Globus pallidus (tissue), 1 donor: ENCODE measurements at places on chromosomes 12 and 14.

DNA sequence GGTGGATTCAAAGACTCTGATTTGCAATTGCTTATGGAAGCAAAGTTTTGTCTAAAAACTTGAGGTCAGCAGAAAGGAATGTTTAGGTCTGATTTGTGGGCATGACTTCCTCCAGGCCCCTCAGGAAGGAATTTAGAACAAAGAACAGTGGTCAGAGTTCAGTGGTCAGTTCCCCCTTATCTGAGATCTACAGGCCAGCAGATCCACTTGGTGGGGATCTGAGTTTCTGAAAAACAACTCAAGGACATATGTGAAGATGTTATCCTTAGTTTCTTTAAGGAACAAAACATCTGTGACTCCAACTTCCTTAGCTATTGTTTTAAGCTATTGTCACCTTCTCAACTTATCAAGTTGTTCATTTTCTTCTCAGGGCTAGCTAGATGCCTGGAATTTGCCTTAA is 28.0 kb upstream of the NAA30 start:
- no peak for DNase-seq

DNA sequence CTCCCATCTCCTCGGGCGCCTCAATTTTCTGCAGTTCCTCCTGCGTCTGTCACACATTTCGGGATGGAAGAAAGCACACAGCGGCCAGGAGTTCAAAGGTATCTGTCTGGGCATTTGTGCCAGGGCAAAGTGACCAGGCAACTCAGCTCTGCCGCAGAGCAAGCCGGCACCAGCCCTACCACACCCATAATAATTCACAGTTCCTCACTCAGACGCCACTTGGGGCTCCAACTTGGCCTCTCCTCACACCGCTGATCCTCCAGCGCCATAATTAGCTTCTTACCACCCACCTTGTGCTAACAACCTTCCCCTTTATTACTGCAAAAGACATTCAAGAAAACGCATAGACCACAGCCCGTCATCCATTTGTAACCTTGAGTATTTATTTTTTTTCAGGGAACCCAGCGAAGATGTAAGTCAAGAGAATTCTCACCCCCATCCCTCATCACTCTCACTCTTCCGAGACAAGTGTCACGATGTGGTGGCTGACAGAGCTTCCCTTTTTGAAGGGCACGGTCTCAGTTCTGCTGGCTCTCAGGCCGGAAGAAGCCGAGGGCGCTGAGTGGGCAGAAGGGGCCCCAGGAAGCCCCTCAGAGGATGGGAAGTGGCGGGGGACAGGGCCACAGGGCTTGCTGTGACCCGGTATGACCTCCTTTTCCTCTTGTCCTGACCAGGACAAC is 25.2 kb upstream of the NCOR2 start:
- peak; percentile 39 for DNase-seq

DNA sequence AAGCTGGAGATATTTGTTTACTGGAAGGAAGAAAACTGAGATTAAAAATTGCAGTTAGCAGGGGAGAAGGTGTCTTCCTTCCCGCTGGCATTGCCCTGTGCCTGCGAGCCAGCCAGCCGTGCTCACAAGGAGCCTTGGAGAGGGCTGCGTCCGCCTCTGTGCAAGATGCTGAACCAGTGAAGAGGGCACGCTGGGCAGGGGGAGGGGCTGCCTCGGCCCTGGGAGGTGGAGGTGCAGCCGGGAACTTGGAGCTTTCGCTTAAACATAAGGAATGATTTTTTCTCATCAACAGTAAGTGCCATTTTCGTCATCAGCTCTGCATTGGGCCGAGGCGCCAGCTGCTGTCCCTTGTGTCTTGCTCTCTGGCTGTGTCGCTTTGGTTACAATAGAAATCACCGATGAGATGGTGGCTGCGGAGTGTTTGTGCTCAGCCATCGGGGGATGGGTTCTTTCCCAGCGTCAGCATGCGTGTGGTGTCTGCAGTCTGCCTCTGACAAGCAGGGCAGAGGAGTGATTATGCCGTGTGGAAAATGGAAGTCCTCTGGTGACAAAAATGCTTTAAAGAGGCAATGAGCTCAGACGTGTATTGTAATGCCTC is 97.3 kb downstream of the ESR2 start:
- DNase-seq = peak; percentile 68

- no peak for DNase-seq
Measured at GRCh38 chr14:59305231-59305630, 116.8 kb downstream of the DAAM1 start.

GRCh38 chr12:88578276-88579160 is 1.8 kb downstream of the KITLG start:
- no peak for DNase-seq

DNA sequence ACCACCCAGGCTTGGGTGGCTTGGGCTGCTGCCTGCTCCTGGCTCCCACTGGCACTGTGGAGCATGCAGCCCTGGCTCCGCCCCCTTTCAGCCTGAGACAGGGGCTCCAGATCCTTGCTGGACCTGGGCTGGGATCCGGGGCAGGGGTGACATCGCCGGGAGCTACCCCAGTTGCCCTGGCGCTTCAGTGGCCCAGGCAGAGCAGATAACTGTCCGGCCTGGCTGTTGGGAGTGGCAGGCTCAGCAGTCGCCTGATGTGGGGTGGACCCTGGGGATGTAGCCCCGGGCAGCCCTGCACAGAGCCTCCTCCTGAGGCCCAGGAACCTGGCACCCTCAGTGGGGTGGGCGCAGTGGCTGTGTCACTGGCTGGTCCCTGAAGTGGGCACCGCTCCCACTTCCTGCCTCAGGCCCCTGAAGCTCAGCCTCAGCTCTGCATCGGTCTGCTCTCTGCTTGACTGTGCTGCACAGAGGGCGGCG is 57.9 kb downstream of the FUT8 start:
- no peak for DNase-seq

DNA sequence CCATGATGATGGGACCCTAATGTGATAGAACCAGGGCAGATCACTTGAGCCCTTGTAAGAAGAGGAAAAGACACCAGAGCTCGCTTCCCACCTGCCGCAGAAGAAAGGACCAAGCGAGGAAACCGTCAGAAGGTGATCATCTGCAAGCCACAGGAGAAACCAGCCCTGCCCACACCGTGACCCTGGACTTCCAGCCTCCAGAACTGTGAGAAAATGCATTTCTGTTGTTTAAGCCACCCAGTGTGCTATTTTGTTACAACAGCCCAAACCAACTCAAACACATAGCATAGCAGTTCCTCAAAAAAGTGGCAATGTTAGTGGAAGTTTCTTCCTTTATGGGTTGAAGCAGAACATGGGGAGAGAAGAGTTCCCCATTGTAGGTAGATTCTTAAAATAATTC is 107.9 kb upstream of the BCL2L14 start:
- no peak for DNase-seq

- DNase-seq = no peak
Measured at GRCh38 chr14:100054316-100055075, 10.7 kb upstream of the EVL start.

DNA sequence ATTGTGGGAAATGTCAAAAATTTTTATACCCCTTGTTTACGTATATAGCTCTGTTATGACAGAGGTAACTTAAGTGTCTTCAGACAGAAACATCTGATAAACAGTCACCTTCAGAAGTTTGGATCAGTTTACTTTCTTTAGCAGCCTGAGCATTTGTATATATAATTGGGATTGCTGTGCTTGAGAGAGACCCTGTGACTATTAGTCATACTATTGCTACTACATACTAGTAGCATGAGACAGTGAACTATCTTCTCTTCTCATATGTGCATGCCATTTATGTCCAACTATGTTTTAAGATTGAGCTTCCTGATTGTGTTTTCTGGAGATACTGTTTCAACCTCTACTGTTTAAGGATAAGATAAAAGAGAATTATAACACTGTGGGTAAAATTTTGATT is 101.5 kb downstream of the PDE6H start:
- DNase-seq = no peak

DNA sequence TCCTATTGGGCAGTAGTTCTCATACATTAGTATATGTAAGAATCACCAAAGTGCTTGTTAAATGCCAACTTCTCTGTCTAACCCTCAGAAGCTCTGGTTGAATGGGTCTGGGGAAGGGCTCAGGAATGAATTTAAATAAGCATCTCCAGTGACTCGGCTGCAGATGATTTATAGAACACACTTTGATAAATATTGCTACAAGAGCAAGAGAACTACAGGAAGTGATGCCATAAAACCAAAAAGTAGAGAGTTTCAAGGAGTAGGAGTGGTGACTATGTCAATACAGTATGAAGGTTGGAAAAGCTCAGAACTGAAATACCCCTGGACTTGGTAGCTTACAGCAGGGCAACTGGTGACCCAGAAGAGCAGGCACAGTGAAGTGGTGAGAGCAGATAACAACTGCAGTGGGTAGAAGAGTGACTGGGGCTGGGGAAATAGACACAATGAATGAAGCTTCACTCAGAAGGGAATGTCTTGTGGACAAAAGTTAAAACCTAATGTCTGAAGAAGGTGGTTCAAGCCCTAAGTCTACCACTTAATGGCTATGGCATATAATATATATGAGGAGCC is 8.0 kb upstream of the PLEKHA5 start:
- no peak for DNase-seq

DNA sequence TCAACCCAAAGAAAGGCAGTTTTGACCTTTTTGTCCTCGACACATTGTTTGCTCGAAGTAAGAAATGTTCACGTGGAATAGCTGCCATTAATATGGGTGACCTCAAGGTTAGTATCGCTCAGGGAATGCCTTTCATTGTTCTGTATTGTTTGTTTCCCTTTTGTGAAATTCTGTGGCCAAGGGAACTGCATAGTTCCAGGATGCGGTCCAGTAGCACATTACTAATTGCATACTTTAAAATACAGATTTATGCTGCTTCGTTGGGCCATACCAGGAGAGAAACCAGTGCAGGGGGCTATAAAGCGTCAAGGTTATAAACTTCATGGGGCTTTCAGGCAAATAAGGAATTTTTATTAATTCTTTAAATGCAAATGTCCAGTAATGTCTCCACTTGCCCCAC is 73.3 kb upstream of the USP44 start:
- no peak for DNase-seq

DNA sequence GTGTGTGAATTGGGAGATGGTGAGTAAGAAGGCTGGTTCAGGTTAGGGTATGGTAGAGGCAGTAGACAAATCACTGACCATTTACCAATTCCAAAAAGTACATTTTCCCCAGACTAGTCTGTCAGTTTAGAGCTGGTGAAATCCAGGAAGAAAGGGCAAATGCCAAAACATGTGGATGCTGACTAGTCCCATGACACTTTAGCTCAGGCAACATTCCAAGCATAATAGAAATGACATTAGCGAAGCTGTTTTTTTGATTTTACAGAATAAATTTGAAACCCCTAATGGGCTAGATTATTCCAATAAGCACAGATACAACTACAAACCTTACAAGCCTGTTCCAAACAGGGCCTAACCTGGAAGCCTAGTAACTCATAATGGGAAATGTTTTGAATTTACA is 884.2 kb downstream of the FLRT2 start:
- no peak for DNase-seq

GRCh38 chr14:74867673-74868072 is 8.3 kb downstream of the PROX2 start:
- DNase-seq = peak; percentile 77

DNA sequence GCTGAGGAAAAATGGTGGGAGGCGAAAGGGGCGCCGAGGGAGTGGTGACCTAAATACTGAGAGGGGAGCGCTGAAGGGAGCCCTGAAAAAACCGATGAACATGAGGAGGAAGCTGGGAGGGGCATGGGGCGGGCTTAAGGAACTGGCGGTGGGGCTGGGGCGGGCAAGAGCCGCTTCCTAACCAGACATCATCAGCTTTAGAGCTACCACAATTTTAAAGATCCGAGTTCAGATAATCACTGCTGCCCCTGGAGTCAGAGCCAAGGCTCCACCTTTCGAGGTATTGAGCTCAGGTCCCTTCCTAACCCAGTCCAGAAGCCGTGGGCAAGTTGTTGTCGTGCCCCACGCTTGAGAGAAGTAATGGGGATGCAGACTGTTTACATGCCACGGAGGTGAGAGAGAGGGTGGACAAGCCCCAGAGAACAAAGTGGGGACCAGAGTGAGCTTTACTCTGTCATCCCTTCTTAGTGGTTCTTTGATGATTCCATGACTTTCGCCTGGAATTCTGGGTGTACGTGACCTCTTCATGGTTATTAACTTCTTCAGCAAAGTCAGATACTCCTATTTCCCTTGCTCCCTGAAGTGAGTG is 393 bp downstream of the ORMDL2 start:
- no peak for DNase-seq

DNA sequence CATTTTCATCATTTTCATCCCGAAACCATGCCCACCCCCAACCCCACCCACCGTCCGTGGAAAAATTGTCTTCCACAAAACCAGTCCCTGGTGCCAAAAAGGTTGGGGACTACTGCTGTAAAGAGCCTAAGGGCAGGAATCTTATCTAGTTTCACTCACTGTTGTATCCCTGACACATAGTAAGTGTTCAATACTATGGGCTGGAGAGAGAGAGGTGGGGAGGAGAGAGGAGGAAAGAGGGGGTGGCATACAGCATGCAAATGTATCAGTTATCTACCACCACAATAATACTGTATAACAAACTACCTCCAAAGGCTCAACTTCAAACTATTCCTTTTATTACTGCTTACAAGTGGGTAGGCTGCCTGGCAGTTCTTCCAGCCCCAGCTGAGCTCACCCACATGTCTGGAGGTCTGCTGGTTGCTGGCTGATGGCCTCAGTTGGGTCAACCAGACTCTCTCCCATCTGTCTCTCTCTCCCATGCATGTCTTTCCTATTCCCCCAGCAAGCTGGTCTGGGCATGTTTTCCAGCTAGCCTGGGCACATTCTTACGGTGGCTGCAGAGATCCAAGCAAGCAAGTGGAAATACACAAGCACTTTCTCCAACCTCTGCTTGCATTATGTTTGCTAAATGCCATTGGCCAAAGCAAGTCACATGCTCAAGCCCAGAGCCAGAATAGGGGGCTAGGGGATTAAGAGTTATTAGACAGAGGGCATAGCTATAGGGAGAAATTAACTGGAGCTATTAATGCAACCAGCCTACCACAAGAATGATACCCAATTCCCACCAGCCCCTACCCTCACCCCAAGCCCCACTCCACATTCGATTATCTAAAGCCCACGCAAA is 31.6 kb upstream of the FICD start:
- no peak for DNase-seq

GRCh38 chr14:104871145-104871655 is 6.1 kb downstream of the CEP170B start:
- DNase-seq = no peak

GRCh38 chr12:9636150-9636850 is 28.6 kb upstream of the KLRB1 start:
- no peak for DNase-seq

GRCh38 chr14:106134886-106135285 is 608.5 kb downstream of the TMEM121 start:
- no peak for DNase-seq

DNA sequence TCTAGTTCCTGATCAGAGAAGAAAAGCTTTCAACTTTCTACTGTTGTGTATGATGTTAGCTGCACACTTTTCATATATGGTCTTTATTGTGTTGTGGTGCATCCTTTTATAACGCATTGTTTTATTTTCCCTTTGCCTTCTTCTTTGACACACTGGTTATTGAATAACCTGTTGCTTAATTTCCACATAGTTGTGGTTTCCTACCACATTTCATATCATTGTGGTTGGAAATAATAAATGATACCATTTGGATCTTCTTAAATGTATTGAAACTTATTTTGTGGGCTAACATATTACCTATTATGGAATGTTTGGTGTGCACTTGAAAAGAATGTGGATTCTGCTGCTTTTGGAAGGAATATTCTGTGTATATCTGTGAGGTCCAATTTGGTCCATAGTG is 64.9 kb downstream of the GPHN start:
- DNase-seq = no peak
